Activated CD4-positive, alpha-beta T cell treated with anti-CD3 and anti-CD28 coated beads, Interleukin-2, amount 50 U/mL, for 1 hour (primary cell): ENCODE measurements at places on chromosomes 3 and 15.

DNA sequence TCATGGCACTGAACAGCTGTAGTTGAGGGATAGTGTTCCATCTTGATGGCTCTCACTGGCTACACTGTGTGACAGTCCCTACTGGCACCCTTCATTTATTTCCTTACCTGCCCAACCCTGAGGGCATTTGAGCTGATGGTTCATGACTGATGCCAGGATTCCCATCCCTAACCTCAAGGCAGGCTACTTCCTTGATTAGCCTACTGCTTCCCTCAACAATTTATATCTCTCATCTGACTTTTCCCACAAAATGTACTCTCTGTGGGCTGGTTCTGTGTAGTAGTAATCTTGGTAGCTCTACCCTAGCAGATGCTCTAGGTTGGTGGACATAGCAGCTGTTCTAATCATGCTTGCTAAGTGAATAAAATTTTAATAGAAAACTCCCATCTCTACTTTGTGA is 106.0 kb downstream of the THRB start:
- no peak for DNase-seq

DNA sequence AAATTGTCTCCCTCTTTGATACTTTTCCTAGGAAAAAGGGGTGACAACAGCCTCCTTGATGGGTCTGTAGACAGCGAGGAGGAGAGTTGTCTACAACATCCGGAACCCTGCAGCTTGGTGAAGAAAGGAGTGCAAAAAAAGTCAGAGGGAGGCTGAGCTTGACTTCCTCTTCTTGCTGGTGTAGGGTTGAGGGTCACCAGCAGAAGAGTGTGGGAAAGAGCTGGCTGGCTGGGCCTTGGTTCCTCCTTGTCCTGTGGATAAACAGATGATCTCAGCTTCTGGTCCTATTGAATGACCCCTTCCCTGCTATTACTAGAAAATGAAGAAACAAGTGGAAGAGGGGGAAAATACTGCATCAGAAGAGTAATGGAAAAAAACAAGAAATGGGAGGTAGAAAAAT is 20.4 kb downstream of the SLC7A14 start:
- DNase-seq: no peak

DNA sequence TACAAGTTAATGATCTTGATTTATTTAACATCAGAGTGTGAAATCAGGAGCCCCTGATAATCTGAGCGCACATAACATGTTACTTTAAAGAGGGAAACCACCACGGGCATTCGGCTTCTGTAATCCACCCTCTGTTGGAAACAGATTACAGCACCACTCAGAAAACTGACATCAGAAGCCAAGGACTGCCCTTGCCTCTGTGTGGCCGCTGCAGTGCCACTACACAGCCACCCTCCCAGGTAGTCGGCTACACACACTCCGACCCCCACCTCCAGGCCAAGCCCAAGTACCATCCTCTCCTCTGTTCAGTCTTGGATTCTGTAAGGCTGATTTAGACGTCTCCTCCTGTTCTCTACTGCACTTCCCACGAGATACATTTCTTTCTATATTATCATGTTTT is 251.7 kb downstream of the GABRB3 start:
- no peak for DNase-seq

DNA sequence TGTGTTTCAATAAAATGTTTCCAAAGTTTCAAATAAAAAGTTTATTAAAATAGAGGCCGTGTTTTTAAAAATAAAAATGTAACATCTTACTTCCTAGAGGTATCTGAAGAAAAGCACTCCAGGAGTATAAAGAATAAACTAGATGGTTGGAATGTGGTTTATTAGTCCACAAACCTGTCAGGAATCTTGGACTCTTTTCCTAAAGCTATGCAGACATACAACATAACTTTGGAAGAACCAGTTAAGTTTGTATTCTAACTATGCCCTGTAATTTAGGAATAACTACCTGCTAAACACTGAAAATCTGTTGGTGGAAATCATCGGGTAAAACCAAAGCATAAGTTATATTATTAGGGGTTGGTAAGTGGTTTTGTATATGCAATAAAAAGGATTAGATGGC is 51.6 kb downstream of the PPARG start:
- no peak for DNase-seq

DNA sequence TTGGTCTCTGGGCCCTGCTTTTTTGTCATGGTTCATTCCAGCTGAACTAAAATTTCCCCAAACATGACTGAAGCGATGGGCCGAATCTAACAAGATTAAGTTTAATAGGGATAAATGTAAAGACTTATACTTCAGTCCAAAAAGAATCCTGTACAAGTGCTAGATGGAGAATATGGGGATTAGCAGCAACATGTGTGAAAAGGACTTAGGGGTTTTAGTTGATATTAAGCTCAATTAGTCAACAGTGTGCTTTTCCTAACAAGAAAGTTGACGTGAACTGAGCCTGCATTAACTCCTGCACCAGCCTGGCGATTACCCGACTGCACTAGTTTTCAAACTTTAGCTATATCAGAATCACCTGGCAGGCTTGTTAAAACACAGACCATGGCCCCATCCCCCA is 61.0 kb upstream of the BBX start:
- no peak for DNase-seq

DNA sequence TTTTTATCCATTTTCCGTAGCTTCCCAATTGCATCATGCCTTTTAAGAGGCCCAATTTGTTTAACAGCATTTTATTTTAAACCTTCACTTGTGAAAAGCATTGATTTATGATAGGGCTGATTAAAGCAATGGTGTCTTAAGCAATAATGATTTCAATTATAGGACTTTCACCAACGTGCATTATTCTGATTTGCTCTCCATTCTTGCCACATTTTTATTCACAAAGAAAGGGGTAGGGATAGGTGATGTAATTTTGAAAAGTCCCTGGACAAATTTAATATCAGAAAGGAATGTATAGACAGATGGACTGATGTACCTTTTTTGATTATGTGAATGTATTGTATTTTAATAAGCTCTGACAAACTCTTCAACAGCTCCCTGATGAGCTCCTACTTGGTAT is 37.9 kb upstream of the NR2F2 start:
- DNase-seq: no peak
